ENCODE measurements at places on chromosomes 6 and 20. TPM values are rescaled to one million over a fixed set of nuclear protein-coding genes. Genes with fewer than 3 reads are reported as not detected.

DNA sequence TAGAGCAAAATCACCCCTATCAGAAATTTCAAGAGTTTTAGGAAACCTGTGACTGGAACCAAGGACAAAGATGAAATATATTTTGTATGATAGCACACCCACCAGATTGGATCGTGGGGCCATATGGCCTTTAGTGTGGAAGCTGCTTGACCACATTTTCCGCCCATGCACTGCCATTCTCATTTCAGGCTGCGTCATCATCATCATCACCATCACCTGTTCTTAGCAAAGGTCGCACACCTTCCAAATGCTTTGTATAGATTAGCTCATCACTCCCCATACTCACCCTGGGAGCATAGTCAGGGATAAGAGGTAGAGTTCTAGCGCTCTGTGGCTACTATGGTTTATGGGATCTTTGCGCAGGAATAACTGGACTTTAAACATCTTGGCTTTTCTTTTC, 185.7 kb downstream of the MTHFD1L start:
- no peak for DNase-seq

DNA sequence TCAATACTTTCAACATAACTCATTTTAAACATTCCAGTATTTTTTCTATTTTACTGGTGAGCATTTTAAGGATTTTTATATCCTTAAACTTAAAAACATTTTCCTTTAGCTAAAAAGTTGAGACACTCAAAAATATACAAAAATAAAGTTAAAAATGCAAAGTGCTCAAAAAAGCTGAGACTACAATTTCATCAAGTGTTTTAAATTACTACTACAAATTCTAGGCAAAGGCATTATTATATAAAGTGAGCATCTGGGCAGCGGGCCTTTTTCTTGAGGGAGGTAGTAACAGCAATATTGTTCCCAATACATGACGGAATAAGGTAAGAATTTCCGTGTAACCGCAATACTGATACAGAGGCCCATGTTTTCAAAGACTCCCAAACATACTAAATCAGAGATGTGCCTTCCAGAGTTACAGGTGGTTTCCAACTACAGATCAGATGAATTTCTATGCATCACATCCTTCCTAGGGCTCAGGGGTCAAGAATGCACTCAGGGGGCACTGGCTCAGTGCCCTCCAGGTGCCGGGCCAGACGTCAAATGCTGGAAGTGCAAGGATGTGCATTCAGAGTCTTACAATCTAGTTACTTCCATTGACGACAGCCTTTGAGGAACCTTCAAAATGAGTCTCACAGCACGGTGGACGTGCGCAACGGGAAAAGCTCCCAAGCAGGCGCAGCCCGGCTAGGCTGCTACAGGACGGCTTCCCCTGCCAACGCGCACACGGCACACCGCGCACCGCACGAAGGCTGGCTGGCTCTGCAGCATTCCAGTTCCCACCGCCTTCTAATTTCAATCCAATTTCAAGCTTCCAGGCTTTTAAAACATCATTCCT, 1.7 kb downstream of the PHF10 start:
- DNase-seq: no peak

DNA sequence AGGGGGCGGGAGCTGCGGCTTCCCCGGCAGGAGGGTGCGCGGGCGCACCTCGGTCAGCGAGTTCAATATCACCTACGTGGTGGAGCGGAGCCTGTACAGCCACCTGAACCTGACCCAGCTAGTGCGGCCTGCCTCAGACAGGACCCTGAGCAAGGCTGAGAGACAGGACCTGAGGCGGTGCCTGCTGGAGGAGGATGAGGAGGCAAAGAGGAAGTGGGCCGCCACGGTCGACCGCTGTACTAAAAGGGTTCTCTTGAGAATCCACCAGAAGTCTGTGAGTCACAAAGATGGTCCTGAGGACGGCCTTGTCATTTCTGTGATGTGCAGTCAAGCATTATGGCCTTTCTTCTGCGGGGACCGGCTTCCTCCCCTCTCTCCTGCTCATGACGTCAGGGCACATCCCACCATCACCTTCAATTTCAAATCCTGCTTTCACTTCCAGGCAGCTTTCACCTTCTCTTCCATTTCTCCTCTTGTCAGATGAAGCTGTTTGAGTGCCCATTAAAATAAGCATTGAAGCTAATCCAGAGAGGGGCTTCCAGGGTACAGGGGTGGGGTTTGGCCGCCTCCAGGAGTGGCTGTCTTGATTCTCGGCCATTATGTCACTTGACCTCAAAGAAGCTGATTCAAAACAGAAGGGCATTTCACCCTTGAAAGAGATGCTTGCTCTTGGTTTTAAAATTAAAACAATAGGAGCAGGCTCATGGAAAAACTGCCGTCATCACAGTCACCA, 177.6 kb downstream of the SASH1 start:
- DNase-seq: no peak

DNA sequence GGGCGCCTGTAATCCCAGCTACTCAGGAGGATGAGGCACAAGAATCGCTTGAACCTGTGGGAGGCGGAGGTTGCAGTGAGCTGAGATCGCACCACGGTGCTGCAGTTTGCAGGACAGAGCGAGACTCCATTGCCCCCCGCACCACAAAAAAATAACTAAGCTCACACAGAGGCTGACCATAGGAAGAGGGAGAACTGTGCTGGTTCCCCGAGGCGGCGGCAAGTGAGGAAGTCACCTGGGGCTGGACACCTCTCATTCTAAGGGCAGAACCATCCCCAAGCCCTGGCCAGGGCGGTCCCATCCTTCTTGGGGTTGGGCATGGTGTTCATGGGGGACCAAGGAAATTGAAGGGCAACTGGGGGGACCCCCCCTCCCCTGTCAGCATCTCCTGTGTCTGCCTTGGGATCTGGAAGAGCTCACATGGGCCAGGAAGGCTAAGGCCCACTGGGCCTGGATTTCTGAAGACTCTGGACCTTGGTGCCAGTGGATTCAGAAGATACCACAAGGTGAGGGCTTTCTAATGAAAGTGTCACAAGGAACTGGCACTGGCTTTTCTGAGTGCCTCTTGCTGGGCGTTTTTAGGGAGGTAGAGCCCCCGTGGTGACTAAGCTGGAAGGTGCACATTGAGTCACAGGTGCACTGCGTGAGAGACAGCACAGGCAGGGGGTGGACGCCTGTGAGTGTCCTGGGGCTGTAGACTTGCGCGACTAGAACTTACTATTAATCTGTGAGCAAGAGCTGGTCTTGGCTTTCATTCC, 11.5 kb downstream of the IRF4 start:
- DNase-seq: no peak

GRCh38 chr6:5068153-5068751, 16.9 kb upstream of the PPP1R3G start:
- no peak for DNase-seq

GRCh38 chr6:43771210-43771857, 1.3 kb downstream of the VEGFA start:
- no peak for DNase-seq

DNA sequence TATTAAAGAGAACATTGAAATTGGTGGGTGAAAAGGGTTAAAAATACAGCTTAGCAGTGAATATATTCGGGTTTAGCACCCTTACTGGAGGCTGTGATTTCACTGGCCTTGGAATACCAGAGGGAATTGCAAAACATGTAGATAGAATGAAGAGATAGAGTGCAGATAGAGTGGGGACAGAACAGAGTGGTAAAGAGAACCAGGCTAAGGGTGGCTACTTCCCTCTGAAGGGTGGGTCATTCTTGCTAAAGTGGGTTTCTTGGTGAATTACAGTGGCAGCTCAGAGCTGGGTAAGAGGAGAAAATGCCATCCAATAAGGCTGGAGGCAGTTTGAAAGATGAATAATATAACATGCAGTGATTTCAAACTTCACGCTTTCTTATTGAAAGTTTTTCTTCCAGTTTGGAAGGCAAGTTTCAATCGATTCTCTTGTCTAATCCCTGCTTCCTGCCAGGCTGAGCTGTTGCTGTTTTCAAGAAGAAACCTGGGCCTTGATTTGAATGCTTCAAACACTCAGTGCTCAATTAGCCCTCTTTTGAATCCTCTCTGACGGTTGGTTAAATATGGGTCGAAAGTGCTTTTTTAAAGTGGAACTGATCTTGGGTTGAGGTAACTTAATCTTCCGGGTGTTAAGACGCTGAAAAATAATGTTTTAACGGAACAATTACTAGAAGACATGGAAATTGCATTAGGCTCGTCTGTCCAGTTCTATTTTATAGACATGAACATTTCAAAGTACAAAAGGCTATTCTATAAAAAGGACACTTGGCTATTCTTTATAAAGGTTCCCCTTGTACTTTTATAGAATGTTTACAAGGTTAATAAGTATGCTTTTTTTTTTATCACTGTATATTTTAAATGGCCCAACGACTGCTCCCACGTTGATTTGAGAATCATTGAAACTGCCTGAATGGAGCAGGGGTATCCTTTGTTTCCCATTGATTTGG, 203.3 kb downstream of the BCAS1 start:
- DNase-seq: no peak

- DNase-seq: no peak
These were observed 220.9 kb upstream of the MYLIP start for GRCh38 chr6:15907914-15908518.

DNA sequence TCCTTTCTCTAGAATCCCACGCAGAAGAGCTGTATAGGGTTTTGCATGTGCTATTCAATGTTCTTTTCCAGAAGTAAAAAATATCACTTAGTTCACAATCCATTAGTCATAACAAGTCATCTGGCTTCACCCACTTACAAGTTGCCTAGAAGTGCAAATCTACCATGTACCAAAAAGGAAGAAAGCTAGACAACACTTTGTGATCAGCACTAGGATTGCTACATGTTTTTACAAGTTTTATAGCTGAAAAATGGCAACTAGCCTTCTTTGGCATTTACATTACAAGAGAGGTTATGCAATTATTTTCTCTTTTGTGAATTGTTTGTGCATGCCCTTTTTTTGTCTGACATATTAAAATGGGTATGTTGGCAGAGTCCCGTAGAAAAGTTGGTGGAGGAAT, 85.6 kb upstream of the PTPRK start:
- peak; percentile 20 for DNase-seq

DNA sequence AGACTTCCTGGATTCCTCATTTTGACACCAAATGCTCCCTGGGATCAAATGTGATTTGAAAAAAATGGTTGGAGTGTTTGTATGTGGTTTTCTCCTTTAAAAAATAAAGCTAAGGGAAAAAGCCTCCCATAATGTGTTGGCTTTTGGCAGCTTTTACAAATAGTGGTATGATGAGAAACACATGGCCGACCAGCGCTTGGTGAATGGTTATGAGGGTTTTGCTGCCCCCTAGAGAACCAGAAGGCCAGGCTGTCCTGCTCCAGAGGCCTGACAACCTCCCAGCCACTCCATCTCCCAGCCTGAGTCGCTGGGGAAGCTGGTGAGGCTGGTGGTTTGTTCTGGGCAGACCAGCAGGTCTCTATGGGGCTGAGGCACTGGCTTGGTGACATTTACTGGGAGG, 69.3 kb downstream of the CLIC5 start:
- peak; percentile 57 for DNase-seq

DNA sequence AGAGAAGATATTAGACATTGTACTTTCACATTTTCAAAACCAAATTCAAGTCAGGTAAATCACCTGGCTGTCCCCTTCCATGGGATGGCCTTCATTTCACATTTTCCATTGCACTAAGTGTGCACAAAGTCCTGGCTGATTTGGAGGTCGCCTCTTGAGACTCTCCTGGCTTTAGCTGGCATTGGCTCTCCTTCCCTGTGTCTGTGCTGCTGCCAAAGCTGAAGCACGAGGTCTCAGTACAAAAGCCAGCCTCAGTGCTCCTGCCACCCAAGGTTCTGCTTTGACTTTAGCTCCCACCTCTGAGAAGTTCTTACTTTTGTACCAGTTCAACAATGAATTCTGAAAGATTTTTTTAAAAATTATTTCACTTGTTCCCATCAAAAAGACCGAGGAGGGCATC, 289.2 kb upstream of the CNR1 start:
- DNase-seq: no peak

DNA sequence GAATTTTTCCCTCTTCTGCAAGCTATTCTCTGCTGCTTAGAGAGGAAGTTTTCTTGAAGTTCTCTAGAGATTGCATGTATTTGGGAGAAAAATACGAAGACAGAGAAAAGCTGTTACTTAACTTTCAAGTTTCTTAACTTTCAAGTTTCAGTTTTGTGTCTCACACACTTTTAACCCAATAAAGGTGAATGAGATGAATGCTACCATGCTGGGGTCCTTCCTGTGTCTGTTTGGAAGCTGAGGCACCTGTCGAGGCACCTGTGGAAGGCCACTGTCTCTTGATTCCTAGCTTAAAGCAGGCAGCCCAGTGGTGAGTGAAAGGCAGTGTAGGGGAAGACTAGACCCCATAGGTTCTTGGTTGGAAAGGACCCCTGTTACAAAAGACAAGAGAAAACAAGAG, 372.8 kb upstream of the JARID2 start:
- DNase-seq: no peak

GRCh38 chr6:37435816-37436215, 2.8 kb downstream of the CMTR1 start:
- no peak for DNase-seq

DNA sequence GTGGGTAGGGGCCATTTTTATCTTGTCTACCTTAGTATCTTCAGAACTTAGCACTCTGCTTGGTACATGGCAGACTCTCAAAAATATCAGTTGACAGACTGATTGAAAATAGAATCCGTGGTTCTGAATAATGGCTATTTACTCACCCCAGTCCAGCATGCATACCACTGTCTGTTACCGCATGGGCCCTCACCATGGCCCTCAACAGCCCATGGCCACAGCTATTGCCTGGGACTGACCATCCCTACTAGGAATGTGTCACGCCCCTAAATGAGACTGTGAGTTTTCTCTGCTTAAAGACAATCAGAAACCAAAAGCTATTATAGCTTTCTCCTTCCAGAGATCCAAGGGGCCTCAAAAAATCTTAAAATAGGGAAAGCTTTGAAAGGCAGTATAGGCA, 207.7 kb downstream of the ATXN1 start:
- DNase-seq: no peak

DNA sequence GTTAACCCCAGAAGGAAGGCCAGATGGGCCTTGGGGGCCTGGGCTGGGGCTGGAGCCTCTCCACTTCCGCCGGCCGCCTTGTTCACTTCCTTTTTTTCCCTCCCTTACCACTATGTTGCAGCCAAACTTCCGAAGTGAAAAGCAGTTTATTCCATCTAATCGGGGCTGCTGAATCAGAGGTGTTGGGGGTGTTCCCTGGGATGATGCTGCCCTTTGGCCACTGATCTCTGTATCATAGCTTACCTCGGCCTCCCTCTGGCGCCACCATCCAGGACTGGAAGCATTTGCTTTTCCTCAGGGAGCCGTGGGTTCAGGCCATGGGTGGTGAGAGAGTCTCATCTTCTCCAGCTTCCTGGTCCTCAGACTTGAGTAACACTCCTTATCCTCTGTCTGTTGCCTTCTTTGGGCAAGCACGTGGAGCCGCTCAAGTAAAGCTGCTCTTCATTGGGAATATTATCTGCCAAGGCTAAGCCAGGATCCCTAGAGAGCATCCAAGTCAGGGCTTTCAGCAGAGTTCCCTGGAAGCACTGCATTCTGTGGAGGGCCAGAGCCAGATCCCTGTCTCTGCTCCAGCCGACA, 39.6 kb downstream of the SLX4IP start:
- DNase-seq: no peak

- DNase-seq: no peak
These were observed 181.9 kb upstream of the KCNG1 start for GRCh38 chr20:51204794-51205193.

GRCh38 chr6:123896869-123897268, 93.2 kb downstream of the NKAIN2 start:
- no peak for DNase-seq

- no peak for DNase-seq
These were observed 549 bp downstream of the ANKRD6 start for GRCh38 chr6:89433252-89434149.

- DNase-seq: peak; percentile 20
These were observed 74.5 kb upstream of the MRPS10 start for GRCh38 chr6:42292004-42292740.

- DNase-seq: no peak
These were observed 144.1 kb downstream of the MTHFD1L start for GRCh38 chr6:151009576-151009975.

Gene QKI
- 114 TPM for polyA plus RNA-seq

Gene HLA-DRA
- not detected for polyA plus RNA-seq

Gene SPACA1
- not detected for polyA plus RNA-seq

All from BJ (cell line).